ENCODE measurements at places on chromosomes 5 and 9.

DNA sequence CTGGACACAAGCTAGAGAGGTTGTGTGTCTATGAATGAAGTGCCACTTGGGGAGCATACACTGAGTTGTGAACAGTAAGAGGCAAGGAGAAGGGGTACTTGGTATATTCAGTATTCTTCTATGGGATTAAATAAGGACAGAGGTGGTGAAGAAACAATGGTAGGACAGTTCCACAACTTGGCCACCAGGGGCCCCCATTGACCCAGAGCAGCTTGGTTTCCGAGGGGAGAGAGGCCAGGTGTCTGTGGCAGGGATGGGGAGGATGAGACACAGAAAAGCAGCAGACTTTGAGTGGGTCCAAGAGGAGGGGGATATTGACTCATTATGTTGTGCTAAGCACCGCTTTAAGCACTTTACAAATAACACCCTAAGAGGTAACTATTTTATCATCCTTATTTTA, 220.6 kb downstream of the MELK start:
- DNase-seq, result peak; percentile 32

DNA sequence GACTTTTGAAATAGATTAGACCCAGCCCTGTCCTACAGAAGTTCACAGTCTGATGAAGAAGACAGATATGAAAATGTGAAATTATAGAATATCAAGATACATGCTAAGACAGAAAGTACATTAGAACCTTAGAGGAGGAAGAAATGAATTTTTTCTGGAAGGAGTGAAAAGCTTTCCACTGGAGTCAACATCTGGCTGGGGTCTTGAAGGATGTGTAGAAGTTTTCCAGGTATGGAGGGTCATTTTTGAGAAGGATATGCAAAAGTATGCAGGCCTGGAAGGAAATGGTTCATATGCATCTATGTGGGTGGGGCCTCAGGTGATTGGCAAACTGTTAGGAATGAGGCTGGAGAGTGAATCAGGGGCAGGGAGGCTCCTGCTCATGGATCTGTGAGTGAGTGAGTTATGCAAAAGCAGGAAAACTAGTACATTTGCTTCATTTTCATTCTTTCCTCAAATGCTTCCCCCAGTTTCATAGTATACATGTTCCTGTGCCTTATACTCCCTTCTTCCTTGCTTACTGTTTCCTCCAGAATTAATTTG, 142.3 kb downstream of the GRIA1 start:
- no peak for DNase-seq

GRCh38 chr9:23669776-23670175, 156.3 kb downstream of the ELAVL2 start:
- DNase-seq, result no peak

- no peak for DNase-seq
These were observed 1.7 kb upstream of the OTULIN start for GRCh38 chr5:14662721-14663260.

GRCh38 chr9:12703996-12704395, 10.8 kb downstream of the TYRP1 start:
- DNase-seq, result no peak

DNA sequence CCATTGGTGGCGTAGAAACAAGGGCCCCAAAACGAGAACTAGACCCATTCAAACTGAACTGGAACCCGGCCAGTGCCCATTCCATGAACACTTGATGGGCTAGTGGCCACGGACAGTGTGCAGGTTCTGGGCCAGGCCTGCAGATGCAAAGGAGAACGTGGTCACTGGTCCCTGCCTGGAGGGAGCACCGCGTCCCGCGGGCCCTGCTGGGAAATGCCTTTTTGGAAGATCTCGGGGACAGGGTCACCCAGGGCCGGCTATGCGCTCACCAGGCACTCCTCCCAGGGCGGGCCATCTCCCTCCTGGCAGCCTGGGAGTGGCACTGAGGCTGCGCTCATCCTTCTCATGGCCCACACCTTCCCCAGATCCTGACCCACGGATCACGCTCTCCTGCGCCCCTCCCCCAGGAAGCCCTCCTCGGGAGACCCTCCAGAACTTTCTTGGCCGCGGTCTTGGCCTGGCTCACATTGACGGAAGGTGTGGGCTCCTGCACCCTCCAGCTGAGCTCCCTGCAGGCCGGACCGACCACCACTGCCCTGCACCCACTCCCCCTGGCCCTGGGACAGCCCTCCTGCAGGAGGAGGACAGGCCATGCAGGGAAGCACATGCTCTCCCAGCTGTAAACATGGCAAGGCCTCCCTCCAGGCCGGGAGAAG, 2.8 kb upstream of the DIPK1B start:
- DNase-seq, result no peak

- DNase-seq, result no peak
These were observed 3.1 kb upstream of the FBXL7 start for GRCh38 chr5:15496886-15497285.

- DNase-seq, result no peak
These were observed 157.2 kb downstream of the MELK start for GRCh38 chr9:36729906-36730305.

GRCh38 chr5:82265047-82265446, 13.1 kb downstream of the RPS23 start:
- no peak for DNase-seq

- no peak for DNase-seq
These were observed 7.0 kb upstream of the HK3 start for GRCh38 chr5:176906126-176906525.

DNA sequence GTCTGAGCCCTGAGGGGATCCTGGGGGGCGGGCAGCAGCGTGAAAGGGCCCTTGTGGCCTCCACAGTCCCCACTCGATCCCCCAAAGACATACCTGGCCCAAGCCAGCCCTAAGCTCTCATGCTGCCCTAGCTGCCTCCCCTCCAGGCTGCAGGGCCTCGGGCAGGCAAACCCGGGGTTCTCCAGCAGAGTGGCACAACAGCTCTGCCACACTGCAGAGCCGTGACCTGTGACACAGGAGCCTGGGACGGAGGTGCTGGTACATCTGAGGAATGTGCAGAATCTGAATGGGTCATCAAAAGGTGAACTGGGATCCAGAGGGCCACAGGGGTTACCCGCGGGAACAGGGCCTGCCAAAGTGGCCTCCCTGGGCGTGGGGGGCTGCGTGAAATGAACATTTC, 163.2 kb downstream of the DAB2IP start:
- DNase-seq, result no peak

GRCh38 chr9:85136987-85137386, 467.5 kb downstream of the NTRK2 start:
- no peak for DNase-seq

DNA sequence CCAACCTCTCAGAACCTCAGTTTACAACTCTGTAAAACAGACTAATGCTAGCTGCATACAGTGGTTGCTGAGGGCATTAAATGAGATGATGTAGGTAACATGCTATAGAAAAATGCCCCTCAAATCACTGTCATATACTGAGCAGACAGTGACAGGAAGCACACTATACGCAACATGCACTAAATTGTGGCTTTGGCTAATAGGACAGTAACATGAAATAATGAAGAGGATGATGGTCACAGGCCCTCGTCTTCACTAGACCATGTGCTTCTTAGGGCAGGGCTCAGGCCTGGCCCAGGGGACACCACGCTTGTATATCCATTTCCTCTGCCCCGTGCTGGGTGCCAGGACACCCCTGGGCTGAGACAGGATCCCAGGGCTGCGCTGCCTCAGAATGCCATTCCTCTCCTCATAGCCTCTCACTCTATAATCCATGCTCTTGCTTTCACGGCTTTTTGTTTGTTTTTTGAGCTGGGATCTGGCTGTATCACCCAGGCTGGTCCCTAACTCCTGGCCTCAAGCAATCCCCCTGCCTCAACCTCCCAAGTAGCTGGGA, 18.9 kb downstream of the CSF1R start:
- no peak for DNase-seq

DNA sequence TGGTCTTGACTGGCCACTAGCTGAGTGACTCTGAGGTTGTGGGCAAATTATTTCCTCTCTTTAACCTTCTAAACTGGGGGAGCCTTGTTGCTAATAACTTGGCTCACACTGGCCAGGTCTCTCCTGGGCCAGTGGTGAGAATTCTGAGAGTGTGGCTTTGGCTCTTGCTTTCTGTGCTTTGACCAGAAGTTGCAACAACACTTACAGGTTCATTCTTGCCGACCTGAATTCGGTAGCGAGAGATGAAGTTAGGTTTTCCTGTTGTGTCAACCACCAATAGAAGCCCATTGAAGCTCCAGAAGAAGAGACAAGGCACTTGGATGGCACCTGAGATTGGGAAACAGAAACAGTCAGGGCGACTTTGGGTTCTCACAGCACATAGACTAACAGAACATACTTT, 19.8 kb downstream of the FAXDC2 start:
- no peak for DNase-seq

DNA sequence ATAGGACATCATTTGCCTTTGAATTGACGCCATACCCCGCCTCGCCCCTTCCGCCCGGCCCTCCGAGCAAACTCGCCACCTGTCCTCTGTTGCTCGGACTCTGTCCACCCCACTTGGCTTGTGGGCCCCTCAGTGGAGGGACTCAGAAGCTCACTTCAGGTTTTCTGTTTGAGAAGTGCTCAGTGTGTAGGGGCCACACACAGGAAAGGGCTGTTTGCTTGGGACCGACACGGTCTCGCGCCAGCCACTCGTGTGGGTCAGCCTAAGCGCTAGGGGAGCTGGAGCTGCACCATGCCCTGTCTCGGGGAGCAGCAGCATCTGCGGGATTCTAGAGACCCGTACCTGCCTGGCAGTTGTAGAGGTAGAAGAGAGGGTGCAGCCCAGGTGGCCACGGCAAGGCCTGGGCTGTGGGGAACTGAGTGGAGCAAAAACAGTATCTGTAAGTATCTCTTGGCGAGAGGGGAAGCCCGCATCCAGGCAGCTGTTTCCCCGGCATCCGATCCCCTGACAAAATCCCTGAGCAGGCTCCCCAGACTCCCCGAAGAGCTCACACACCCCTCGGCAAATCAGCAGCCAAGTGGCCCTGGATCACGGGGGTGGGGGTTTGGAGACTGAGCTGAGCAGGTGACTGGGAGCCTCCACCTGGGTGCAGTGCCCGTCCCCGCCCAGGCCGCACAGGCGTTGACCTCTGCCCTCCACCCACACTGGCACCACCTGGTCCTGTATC, 52.2 kb downstream of the COL5A1 start:
- DNase-seq, result no peak

DNA sequence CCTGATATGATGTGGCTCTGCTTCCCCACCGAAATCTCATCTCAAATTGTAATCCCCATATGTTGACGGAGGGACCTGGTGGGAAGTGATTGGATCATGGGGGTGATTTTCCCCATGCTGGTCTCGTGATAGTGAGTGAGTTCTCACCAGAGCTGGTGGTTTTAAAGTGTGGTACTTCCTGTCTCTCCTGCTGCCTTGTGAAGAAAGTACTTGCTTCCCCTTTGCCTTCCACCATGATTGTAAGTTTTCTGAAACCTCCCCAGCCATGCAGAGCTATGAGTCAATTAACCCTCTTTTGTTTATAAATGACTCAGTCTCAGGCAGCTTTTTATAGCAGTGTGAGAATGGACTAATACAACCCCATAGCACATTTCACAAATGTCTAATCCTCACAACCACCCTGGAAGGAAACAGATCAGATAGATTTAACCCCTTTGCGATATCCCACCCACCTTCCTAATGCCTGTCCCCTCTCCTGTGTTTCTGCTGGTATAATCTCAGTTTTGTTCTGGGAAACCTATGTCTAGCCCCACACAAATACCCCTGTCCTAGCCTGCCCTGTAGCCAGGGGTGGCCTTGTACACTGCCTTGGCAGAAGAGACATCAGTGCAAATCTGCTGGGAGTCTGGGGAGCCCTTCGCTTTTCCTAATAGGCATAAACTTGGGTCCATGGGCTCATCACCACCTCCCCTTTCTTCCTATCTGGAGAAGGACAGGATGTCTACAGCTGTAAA, 157.0 kb upstream of the RAI14 start:
- DNase-seq, result no peak

GRCh38 chr5:107290780-107291398, 379.8 kb downstream of the EFNA5 start:
- no peak for DNase-seq

GRCh38 chr5:181088289-181088688, 42.7 kb downstream of the OR2V1 start:
- DNase-seq, result no peak

DNA sequence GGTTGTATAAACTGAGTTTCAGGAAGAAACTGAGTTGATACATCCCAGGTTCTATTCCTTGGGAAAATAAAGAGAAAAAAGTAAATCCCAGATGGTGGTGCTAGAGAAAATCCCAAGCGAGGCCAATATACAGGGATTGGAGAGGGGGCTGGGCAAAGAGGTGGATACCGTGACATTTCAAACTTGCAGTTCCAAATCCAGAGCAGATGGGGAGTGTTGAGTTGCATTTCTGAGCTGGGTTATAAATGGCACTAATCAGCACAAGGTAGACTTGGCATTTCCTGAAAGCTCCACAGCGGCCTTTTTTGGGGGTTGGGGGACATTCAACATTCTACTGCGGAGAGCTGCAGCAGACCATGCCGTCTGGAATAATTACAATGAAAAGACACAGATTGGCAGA, 224.4 kb downstream of the NXNL2 start:
- DNase-seq, result no peak

DNA sequence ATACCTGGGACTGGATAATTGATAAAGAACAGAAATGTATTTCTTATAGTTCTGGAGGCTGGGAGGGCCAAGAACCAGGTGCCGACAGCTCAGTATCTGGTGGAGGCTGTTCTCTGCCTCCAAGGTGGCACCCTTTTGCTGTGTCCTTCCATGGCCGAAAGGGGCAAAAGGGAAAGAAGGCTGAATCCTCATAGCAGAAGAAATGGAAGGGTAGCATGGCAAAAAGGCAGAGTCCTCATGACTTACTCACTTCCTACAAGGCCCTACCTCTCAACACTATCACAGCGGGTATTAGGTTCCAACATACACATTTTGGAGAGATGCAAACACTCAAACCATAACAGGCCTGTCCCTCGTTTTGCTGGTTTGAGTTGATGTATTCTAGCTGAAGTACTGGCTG, 25.1 kb upstream of the MED10 start:
- DNase-seq, result no peak

DNA sequence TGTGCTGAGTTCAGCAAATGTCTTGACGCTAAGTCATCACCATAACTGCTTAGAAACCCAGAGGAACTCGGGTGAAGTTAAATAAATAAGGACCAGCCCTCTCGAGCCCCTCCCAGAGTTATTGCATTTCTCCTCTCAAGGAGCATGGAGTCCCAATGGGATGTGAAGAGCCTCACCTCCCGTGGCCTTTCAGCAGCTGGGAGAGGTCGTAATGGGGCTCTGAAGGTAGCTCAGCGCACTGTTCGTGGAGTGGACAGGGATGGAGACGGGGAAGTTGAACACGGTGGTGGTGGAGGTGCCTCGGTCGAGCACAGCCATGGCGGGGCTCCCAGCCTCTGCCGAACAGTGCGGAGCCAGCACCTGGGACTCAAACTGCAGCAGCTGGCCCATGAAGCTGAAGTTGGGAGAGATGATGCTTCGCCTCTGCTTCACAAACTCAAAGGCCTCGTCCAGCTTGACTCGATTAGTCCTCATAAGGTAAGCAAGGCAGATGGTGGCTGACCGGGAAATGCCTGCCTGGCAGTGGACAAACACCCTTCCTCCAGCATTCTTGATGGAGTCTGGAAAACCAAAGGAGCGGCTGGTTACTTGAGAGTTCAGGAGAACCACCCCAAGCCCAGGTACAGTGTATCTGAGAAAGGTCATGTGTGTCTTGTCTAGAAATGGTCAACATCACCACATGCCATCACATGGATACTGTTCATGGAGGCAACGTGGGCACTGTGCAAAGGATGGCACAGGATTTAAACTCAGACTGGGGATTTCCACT, 2.2 kb downstream of the DUSP1 start:
- no peak for DNase-seq
